CD4-positive, CD25-positive, alpha-beta regulatory T cell (primary cell): ENCODE measurements at places on chromosomes 1 and 21. TPM values are rescaled to one million over a fixed set of nuclear protein-coding genes. Genes with fewer than 3 reads are reported as not detected.

DNA sequence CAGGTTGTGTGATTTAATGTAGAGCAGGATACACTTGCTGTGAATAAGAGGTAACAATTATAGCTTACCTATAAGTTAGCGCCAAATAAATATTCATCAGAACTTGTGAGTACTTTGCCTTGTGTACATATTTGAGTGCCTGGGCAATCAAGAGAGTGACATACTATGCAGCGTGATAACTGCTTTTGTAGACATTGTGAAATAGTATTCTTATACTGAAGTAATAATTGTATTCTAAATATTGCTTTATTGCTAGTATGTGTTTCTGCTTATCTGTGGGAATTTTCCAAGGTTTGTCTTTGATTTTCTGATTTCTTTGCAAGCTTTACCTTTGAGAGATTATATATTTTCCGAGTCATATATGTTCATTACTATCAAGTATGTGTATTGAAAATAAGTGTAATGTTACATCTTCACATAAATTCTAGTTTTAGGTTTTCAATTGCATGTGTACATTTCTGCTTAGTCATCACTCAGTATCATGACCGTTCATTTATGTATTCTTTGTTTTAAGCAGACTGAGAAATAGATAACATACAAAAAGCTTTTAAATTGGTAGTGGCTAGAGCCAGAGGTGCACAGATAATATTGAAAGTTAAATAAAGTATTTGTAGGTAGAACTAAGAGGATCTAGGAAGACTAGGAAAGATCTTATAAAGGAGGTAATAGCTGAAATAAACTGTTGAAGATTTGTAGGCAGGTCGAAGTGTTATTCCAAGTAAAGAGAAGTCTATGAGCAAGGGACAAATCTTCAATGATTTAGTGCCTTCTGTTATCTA is 19.5 kb downstream of the USP25 start:
- no peaks in the 10 kb centered on the region for H3K27me3 ChIP-seq
- no peak overlapping the region for H3K27ac ChIP-seq
- no peak for DNase-seq
- peaks cover 1% of the 10 kb centered on the region for H3K36me3 ChIP-seq
- H3K4me1 ChIP-seq, result peaks cover 26% of the 10 kb centered on the region

- H3K27me3 ChIP-seq, result no peaks in the 10 kb centered on the region
- peak overlapping the region; percentile 66 for H3K27ac ChIP-seq
- DNase-seq, result peak; percentile 91
- no peak overlapping the region for H3K4me3 ChIP-seq
- H3K36me3 ChIP-seq, result no peaks in the 10 kb centered on the region
- peaks cover 46% of the 10 kb centered on the region for H3K4me1 ChIP-seq
Measured at GRCh38 chr1:1305300-1306069, 2.2 kb downstream of the ACAP3 start.

DNA sequence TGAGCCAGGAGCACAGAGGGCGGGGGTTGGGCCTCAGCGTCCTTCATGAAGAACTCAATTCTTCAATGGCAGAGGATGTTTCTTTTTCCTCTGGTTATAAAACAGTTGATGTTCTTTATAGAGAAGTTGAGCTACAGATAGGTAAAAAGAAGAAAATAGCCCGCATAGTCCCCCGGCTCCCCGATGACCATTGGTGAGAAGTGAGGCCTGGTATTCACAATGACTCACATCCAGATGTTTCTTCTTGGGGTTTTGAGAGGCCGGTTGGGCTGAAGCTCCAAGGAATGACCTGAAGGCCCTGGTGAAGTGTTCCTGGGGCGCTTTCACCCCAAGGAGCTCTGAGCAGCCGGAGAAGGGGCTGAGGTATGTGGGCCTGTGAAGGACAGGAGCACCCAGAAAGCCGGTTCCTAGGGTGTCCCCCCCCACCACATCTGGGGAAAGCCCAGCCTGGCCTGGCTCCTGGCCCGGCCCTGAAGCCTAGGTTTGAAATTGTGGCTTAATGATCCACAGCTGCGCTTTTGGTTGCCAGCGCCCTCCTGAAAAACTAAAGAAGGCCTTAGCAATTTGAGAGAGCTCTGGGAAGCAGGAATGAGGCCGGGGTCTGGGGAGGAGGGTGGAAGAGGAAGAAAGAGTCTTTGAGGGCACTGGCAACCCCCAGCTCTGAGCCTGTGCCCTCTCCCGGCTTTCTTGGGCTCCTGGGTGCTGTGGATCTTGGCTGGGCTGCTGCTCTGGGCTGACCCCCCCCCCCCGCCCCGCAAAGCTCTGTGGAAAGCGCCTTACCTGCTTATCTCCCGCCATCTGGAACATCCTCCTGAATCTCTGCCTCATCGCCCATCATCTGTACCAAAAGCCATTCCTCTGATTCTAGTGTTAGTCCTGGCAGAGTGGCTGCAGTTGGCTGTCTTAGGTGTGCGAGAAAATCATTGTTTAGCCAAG is 444.7 kb downstream of the CAMTA1 start:
- no peak overlapping the region for H3K27ac ChIP-seq
- H3K27me3 ChIP-seq, result no peaks in the 10 kb centered on the region
- H3K4me3 ChIP-seq, result no peak overlapping the region
- no peak for DNase-seq
- no peaks in the 10 kb centered on the region for H3K36me3 ChIP-seq
- no peaks in the 10 kb centered on the region for H3K4me1 ChIP-seq

- DNase-seq, result no peak
- H3K4me1 ChIP-seq, result no peaks in the 10 kb centered on the region
- no peak overlapping the region for H3K4me3 ChIP-seq
- H3K27me3 ChIP-seq, result peaks cover 2% of the 10 kb centered on the region
- H3K36me3 ChIP-seq, result no peaks in the 10 kb centered on the region
- H3K27ac ChIP-seq, result no peak overlapping the region
Measured at GRCh38 chr1:67446893-67447292, 16.7 kb upstream of the SERBP1 start.

- no peaks in the 10 kb centered on the region for H3K36me3 ChIP-seq
- H3K4me1 ChIP-seq, result no peaks in the 10 kb centered on the region
- no peak for DNase-seq
- no peaks in the 10 kb centered on the region for H3K27me3 ChIP-seq
- no peak overlapping the region for H3K27ac ChIP-seq
- no peak overlapping the region for H3K4me3 ChIP-seq
Measured at GRCh38 chr1:62529227-62529626, 68.1 kb upstream of the ANGPTL3 start.

- H3K27me3 ChIP-seq, result no peaks in the 10 kb centered on the region
- no peaks in the 10 kb centered on the region for H3K36me3 ChIP-seq
- DNase-seq, result peak; percentile 23
- no peak overlapping the region for H3K27ac ChIP-seq
- H3K4me1 ChIP-seq, result no peaks in the 10 kb centered on the region
Measured at GRCh38 chr1:52748119-52748518, 21.9 kb downstream of the ZYG11B start.

The FCRL5 gene
- not detected for polyA plus RNA-seq

The AK5 gene
- 18.7 TPM for polyA plus RNA-seq

The RHOU gene
- polyA plus RNA-seq, result 0.05 TPM

The TOR3A gene
- polyA plus RNA-seq, result 39.1 TPM
